GM13976 (cell line): ENCODE measurements at places on chromosomes 1 and 21.

GRCh38 chr1:16087733-16088132 lies 14.3 kb upstream of the FAM131C start:
- no peak for DNase-seq

- no peak for DNase-seq
These were observed 149.8 kb downstream of the PDE4B start for GRCh38 chr1:65942476-65942875.

GRCh38 chr1:156601122-156601830 lies at the start of gene GPATCH4:
Gene GPATCH4 (minus strand): TSS chr1:156601479.
- peak; percentile 73 for DNase-seq

- DNase-seq: no peak
These were observed 59.5 kb downstream of the TOMM20 start for GRCh38 chr1:235069176-235069575.

- DNase-seq: no peak
These were observed 1.4 kb upstream of the B4GALT2 start for GRCh38 chr1:43977376-43978263.

- DNase-seq: no peak
These were observed 10.2 kb upstream of the SSBP3 start for GRCh38 chr1:54416435-54416834.

DNA sequence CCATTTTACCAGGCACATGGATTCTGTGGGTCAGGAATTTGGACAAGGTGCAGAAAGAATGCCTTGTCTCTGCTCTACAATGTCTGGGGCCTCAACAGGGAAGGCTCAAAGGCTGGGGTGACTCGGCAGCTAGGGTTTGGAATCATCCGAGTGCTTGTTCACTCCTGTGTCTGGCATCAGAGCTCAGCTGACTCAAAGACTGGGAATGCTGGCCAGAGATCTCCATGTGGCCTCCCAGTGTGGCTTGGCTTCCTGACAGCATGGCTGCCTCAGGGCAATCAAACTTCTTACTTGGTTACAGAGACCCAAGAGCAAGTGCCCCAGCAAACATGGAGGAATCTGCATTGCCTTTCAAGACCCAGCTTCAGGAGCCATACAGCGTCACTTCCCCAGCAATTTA lies 110.5 kb downstream of the TOMM20 start:
- no peak for DNase-seq

DNA sequence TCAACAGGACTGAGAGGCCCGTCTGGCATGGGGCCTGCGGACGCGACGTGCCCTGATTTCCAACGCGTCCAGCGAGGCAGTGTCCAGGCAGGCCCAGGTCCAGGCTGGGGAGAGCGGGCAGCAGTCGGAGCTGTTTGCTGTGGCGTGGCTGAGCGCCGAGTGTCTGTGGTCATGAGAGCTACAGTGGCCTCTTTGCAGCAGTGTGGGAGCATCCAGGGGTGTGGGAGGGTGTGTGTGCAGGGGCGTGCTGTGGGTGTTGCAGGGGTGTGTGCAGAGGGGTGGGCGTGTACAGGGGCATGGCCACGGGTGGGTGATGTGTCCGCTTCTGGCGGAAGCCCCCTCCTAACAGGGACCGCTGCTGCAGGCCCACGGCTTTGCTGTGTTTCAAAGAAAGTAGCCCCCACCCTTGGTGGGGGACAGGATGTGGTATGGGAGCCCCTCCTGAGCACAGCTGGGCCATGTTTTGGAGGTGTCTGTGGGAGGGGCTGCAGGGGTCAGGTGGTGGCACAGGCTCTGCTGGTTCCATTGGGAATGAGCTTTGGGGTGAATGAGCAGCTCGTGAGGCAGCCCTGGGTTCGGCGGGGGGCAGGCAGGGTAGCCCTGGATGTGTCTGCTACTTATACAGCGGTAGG lies 17.7 kb downstream of the PLCH2 start:
- no peak for DNase-seq

- no peak for DNase-seq
These were observed 159.8 kb upstream of the SGIP1 start for GRCh38 chr1:66374148-66374547.

GRCh38 chr1:247386687-247387086 lies 29.3 kb upstream of the NLRP3 start:
- DNase-seq: no peak

DNA sequence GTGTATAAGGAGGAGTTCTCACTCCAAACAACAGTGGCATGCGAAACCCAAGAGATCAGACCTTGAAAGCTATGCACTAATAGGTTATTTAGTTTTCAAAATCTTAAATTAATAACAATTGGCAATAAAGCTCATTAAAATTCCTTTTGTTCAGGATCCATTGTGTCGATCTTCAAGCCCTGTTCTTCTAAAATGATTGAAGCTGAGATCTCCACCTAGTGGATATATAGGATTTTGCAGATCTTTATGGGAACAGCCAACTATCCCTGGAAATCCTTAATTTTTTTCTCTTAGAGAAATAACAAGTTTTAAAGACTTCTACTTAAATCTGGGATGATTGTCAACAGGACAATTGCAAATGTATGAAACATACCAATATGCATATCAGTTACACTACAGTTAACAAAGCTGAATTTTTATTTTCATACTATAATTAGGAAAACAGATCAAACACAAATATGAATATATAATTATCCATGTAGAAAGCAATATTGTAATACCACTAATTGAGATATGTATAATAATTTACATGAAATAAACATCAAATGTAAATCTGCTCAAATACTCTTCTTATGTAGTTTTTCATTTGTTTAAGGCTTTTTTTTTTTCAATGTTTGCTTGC lies 43.3 kb downstream of the LRRC53 start:
- DNase-seq: peak; percentile 32

DNA sequence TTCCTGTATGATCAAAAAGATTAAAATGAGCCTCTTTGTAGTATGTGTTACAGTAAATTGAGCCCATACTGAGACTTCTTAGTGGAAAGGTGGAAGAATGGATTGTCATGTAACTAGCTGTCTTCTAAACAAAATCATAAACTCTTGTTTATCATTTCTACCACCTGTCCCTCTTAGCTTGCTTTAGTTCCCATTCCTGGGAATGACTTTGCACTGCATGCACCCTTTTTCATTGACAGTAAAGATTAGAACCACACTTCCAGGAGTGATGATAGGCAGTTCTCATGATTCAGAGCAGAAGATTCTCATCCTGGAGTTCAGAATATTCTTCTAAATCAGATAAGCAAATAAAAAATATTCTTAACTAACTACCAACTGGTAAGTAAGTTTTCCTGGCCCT lies 28.0 kb downstream of the DENND2D start:
- DNase-seq: no peak

DNA sequence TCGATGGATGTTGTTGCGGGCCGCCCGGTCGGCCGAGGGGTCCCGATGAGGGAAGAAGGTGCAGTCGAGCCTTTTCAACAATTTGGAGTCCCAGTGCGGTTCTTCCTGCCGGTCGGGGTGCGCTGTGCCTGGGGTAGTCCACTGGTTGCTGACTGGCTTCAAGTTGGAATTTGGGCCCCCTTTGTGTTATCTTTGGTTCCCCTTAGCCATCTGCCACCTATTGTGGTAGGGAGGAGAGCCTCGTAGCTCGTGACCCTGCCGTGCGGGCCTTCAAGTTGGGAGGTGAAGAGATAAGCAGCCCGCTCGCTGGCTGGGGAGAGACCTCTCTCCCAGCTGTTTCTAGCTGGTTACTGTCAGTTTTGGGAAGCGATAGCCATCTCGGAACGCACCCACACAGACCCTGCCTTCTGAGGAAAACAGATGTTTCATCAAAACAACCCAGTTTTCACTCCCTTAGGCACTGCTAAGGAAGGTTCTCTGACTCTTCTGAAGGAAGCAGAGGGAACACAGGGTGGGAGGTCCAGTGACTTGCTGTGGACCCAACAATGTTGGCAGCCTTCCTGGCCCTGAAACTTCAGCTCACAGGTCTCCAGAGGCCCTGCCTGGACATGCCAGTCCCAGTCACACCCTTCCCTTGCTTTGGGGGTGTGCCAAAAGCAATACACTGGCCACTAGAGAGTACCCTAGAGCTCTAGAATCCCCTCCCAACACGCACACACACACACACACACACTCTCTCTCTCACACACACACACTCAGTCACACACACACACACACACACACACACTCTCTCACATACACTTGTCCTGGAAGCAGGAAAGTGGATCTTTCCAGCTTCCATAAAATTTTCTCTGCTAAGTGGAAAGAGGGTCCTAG lies 1.0 kb downstream of the BTG2 start:
- DNase-seq: peak; percentile 67

DNA sequence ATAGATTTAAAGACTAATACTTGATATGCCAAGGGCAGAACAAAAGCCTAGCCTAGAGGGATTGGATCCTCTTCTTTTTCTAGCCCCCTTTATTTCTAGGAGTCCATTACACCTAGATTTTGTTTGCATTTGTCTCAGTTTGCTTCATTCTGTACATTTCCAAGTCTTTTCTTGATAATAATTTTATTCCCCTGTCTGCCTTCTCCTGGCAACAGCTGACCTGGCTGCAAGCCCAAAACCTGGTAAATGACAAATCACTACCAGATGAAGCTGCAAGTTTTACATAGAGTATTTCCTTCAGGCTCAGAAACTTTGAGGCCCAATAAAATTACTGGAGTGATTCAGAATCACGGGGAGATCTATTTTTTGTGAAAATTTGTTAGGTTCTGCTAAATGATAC lies 36.5 kb upstream of the LHX8 start:
- no peak for DNase-seq

GRCh38 chr1:111561328-111561727 lies 57.9 kb upstream of the ADORA3 start:
- DNase-seq: no peak

GRCh38 chr1:156489166-156489934 lies 11.2 kb downstream of the MEF2D start:
- peak; percentile 55 for DNase-seq

GRCh38 chr1:214650664-214651063 lies 47.7 kb downstream of the CENPF start:
- DNase-seq: no peak

- no peak for DNase-seq
These were observed 295.3 kb downstream of the PTPRU start for GRCh38 chr1:29531596-29531995.

- no peak for DNase-seq
These were observed 230.8 kb downstream of the NEGR1 start for GRCh38 chr1:72051538-72051937.

GRCh38 chr1:167425482-167425881 lies 92.8 kb downstream of the CD247 start:
- no peak for DNase-seq

DNA sequence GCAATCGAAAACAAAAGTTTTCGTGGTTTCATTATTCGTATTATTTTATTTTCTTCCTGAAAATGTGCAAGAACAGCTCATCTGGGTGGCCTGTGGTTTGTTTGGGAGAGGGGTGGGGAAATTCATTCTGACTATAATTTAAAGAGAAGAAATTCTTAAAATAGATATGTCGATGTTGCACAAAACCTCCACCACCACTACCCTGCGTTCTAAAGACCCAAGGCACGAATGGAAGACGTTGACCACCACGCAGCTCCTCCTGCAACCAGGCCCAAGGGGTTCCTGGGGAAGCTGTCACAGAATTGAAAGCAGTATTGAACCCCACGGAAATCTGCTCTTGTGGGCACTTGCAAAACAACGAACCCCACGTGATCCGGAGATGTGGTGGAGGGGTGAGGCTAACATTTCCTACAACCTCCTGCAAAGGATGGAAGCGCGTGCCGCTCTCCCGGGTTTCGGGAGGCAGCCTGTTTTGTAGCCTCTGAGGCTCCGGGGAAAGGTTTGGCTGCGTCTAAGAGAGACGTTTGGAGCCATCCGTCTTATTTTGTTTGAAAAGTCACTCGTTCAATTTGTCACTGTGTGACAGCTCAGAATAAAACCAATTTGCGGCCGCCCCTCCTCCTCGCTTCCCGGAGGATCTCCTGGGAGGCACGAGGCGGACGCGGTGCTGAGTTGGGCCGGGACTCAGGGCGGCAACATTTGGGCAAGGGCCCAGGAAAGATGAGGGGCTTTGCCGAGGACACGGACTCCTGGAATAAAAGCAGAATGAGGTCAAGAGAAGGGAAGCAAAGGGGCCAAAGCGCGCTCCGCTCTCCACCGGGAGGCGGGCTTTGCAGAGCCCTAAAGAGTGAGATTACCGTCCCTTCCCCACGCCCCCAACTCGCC lies 810 bp upstream of the HLX start:
- DNase-seq: peak; percentile 49

GRCh38 chr1:226223786-226224244 lies 351 bp downstream of the MIXL1 start:
- DNase-seq: peak; percentile 77

DNA sequence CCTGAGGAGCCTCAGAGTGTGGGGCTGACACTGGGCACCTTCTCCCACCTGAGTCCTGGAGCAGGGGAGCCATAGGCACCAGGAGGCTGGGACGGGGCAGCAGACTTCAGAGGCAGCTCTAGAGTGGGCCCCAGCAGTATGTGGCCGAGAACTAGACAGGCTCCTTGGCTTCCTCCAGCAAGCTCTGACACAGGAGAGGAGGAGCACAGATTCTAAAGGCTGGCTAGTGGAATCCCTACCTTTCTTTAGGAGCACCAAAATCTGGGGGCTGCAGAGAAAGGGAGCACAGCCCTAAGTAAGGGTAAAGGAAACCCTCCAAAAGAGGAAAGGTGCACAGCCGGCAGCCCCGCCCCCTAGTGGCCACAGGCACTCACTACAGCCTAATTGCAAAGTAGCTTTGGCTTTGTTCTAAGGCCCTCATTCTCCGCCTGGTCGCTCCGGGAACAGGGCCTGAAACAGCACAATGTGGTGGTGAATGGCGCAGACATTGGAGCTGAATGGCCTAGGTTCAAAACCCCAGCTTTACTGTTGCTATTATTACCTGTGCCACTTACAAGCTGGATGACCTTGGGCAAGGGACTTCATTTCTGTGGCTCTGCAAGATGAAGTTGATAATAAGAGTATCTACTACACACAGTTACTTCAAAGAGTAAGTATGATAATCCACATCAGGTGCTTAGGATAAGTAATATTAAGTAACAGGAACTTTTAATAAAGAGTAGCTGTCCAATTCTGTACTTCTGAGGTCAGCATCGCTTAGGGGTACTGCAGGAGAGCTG lies 8.8 kb upstream of the GUCA2A start:
- peak; percentile 84 for DNase-seq

- no peak for DNase-seq
These were observed 1.9 kb upstream of the LHX8 start for GRCh38 chr1:75132242-75132811.

DNA sequence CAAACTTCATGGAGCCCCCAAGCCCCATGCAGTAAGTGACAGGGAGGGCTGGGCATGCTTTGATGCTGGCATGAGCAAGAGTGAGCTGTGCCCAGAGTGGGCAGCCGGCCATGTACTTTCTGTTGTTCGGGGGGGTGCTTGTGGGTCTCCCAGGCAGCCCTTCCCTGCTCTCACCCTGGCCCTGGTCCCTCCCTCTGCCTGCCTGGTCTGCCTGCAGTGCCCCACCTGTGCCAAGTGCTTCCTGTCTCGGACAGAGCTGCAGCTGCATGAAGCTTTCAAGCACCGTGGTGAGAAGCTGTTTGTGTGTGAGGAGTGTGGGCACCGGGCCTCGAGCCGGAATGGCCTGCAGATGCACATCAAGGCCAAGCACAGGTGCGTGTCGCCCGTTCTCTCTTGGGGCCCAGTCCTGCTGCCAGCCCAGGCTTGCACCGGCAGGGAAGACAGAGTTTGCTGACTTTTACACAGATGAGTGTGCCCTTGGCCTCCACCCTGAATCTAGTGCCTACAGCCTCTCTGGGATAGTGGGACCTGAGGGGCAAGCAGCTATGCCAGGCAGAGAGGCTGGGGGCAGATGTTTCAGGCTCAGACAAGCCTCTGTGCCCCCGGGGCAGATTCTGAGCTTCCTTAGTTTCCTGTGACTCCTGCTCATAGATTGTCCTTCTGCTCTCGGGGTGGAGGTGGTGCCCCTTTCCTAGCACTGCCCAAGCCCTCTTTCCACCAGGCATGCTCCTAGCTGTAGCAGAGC lies 7.6 kb downstream of the ZBTB48 start:
- no peak for DNase-seq

- no peak for DNase-seq
These were observed 115.2 kb downstream of the KIAA0319L start for GRCh38 chr1:35441926-35442579.
